ENCODE measurements at places on chromosomes 11 and 22. TPM values are rescaled to one million over a fixed set of nuclear protein-coding genes. Genes with fewer than 3 reads are reported as not detected.

Gene OR5D13
- total RNA-seq = not detected

Gene DDI1
- total RNA-seq = 17.8 TPM

Gene KLHL35
- 51.2 TPM for total RNA-seq

Gene DSCAML1
- 6.1 TPM for total RNA-seq

Gene CDC42EP2
- 4.4 TPM for total RNA-seq

Gene COMMD9
- 58.2 TPM for total RNA-seq

Gene TTLL12
- total RNA-seq = 111 TPM

Gene ADM2
- 1.0 TPM for total RNA-seq

Gene FXYD6
- total RNA-seq = 439 TPM

Gene MMP10
- total RNA-seq = 0.19 TPM

Gene SLC25A18
- 11.9 TPM for total RNA-seq

Gene MMP11
- total RNA-seq = 32.4 TPM

Gene HPX
- 2.7 TPM for total RNA-seq

Gene FOLR3
- not detected for total RNA-seq

Gene VSTM5
- total RNA-seq = 0.31 TPM

Gene SERPING1
- 113 TPM for total RNA-seq

GRCh38 chr11:10969387-10969786 lies 111.5 kb upstream of the ZBED5 start:
- DNase-seq = no peak

DNA sequence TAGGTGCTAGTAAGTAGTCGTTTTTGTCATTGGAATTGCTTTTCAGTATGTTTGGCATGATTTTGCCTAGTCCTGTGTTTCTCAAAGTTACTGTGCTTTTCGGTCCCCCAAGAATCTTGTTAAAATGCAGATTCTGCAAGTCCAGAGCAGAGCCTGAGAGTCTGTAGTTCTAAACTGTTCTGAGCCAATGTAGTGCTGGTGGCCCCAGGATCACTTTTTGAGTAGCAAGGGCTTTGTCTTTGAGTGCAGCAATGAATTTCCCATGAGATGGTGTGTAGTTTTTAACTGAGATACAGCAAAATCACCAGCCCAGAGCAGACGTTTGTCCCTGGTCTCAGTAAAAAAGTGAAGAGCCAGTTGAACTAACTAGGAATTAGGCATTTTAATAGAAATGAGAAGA lies 122.4 kb downstream of the NCAM1 start:
- DNase-seq = no peak

GRCh38 chr11:111001081-111001430 lies 244.5 kb upstream of the POU2AF2 start:
- DNase-seq = no peak

- no peak for DNase-seq
Measured at GRCh38 chr11:23480736-23481135, 620.5 kb upstream of the CCDC179 start.

DNA sequence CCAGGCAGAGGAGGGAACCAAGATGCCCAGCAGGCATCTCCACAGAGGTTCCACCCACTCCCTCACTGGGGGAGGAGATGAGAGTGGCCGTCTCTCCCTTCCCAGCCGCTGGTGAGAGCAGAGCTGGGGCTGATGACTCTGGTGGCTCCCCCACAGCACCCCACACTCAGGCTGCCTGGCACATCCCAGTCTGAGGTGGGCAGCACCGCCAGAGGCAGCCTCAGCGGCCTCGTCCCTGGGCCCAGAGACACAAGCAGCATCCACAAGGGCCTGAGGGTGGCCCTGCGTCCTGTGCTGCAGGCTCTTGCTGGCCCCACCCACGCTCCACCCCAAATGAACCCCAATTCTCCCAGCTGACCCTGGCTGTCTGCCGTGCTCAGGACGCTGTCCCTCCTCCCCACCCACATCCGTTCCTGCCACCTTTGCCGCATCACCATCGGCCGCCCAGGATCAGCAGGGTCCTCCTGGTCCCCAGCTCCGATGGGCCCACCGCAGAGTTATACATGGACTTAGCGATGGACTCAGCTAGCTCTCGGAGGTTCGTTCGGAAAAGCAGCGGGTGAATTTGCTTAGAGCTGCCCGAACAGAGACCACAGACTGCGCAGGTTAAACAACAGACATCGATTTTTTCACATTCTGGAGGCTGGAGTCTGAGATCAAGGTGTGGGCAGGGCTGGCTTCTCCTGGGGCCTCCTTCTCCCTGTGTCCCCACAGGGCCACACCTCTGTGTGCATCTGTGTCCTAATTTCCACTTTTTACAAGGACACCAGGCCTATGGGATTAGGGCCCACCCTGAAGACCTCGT lies 20.2 kb upstream of the CTSD start:
- no peak for DNase-seq

GRCh38 chr22:49327411-49328117 lies 500.1 kb downstream of the BRD1 start:
- DNase-seq = peak; percentile 9

GRCh38 chr22:40196628-40197360 lies 19.1 kb downstream of the TNRC6B start:
- DNase-seq = no peak

GRCh38 chr11:44808053-44808753 lies 81.4 kb downstream of the TSPAN18 start:
- no peak for DNase-seq

DNA sequence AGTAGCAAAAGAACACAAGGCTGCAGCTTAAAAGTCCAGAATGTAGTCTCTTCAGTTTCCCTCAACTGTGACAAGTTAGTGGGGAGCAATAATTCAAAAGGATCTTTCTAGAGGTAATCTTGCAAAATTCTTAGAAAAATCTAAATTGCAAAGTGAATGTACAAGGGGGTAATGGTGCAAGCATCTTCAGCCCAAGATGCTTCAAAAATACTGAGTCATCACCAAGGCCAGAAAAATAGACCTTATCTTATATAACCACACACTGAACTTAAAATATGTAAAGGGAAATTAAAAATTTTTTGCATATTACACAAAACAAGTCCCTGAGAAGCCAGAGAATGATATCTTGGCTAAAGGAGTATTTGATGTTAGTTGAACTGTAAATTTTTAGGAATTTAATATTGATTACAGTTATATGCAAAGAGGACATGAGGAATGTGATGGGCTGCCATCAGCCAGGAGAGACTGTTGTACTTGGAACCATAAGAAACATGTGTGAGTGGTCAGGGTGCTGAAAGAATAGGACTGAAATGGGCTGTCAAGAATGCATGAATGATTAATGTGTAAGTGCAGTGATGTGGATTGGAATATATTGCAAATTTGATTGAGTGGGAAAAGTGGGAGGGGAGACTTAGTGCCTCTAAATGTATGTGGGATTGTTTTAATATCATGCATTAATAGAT lies 85.7 kb upstream of the LIN7C start:
- DNase-seq = no peak

- DNase-seq = peak; percentile 81
Measured at GRCh38 chr11:47004595-47005033, 68.1 kb downstream of the CSTPP1 start.

DNA sequence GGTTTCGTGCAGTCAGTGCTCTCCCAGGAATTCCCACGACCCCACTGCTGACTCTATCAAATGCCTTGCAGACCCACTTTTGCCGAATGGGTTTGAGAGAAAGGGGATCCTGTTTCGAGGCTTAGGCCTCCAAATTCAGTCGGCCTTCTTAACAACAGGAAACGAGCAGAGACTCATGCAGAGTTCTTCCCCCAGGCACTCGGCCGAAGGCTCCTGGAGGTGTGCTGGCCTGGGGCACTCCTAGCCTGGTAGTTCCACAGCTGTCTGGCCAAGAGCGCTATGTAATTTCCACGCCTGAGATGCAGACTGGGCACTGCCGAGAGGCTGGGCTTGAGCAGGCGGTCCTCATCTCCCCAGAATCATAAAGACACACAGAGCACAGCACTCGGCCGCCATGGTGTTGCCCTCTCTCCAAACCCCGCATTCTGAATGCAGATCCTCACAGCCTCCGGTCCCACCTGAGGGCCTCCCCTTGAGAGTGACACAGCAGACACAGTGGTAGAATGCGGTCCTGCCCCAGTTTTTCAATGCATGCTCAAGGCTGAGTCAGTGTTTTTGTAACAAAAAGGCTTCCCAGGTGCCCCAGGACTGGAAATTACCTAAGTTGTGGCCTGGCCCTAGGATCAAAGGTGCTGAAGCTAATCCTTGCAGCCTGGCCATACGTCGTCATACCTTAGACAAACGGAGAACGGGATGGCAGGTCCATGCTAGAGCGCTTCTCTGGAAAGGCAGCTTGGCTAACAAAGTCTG lies 30.2 kb upstream of the BID start:
- no peak for DNase-seq

DNA sequence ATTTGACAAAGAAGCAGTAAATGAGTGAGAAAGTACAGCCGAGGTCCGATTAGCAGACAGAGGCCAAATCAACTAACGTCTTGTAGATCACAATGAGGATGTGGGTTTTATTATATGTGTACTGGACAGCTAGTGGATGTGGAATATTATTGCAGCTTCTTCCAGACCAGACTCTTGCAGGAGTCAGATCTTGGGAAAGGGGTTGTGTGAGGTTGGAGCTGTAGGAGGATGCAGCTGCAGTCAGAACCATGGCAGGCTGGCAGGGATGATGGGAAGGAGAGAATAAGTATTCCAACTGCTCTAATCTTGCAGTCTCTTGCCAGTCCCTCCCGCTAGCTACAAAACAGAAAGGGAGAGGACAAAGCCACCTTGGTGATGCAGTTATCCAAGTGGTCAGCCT lies 46.8 kb upstream of the LDLRAD3 start:
- no peak for DNase-seq

DNA sequence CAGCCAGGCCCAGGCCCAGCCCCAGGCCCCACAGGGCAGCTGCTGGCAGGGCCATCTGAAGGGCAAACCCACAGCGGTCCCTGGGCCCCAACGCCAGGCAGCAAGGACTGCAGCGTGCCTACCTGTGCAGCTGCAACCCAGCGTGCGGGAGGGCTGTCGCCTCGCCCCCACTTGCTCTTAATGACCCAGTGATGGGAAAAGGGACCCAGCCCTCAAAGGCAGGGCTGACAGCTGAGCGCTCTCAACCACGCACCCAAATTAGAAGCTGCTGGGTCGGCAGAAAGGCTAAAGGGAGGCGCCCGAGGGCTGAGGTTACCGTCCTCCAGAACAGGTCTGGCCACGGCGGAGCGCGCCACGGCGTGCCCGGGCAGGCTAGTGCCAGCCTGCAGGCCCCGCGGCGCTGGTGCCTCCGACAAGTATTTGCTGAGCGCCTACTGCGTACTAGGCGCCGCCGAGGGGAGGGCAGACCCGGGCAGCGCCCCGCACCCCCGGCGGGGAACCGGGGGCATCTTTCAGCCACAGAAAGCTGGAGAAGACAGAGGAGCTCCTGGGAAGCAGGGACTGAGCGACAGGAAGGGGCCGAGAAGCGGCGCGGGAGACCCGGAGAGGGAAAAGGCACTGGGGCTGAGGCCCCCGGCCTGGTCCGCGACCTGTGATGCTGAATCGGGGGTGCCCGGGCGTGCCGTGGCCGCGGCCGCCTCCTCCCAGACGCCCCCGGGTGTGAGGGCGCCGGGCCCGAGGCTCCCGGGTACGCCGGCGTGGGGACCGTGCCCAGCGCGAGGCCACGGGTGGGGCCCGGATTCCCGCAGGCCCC lies 773 bp downstream of the HRAS start:
- DNase-seq = peak; percentile 46

DNA sequence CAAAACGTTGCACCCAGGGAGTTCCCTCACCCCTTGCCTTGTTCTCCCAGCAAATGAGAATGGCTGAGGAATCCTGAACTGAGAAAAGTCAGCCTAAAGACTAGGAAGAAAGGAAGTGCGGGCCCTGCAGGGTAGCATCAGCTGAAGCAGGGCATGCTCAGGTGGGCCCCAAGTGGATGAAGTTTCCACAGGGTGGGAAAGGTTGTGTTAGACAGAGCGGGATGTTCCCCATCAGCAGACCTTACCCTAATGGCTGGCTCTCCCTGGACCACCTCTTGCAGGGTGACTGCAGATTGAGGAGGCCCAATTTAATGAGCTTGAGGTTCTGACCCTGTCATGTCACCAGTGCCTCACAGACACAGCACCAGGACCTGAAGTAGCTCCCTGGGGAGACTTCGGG lies 81.5 kb upstream of the MYOD1 start:
- no peak for DNase-seq

DNA sequence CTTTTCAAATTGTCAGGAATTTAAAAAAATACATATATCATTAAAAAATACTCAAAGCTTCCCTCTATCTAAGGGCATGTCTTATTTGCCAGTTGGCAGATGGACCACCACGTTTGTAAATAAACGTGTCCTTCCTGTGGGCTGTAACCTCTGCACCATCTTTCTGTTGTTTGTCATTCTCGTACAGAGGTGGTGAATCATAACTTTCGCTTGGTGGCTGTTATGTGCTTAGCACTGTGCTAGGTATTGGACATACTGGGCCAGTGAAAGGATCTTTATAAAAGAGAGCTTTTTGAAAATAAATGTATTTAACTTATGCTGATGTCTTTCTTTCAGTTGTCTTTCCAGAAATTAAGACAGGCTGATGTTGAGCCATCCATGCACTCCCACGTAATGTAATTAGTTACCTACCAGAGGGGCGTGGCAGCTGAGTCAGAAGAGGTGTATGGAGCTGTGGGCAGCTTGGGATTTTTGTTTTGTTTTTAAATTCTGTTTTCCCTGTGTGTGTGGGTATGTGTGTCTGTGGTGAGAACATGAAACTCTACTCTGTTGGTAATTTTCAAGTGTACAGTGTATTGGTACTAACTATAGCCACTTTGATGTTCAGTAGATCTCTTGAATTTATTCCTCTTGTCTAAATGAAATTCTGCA lies 62.7 kb downstream of the TECTA start:
- no peak for DNase-seq

DNA sequence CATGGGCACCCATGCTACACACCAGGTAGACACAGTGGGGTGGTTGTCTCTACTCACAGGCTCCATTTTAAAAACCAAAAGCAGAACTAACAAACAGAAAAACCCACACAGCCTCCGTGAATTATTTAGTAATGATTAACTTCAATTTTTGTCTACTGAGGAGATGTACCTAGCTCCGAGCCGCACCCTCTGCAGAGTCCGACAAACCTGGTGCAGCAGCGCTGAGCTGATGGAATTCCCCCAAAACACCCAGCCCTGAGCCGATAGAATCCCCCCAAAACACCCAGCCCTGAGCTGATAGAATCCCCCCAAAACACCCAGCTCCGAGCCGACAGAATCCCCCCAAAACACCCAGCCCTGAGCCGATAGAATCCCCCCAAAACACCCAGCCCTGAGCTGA lies 927.0 kb downstream of the BRD1 start:
- no peak for DNase-seq

GRCh38 chr11:108947654-108948570 lies 283.0 kb downstream of the DDX10 start:
- DNase-seq = no peak

DNA sequence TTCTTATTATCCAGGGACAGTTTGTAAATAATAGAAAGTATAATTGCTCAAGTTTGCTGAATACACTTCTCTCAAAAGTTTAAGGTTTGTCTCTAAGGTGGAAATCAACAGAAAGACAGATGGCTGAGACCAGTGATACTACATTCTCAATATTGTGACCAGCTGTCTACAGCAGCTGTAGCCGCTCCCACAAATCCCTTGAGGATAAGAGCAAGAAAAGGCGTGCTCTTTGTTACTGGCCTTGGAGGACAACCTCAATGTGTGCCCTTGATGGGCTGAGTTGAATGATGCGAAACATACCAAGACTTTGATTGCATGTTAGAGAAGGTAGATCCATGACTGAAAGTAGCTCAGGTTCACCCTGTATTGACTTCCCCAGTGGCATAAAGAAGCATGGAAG lies 6.1 kb downstream of the OR6M1 start:
- DNase-seq = no peak
